NCI-H2107 (cell line): ENCODE measurements at places on chromosomes 5 and 9.

- DNase-seq, result no peak
These were observed 7.4 kb upstream of the SHC3 start for GRCh38 chr9:89185980-89186379.

GRCh38 chr9:83422527-83422926, 115.7 kb downstream of the FRMD3 start:
- no peak for DNase-seq

- DNase-seq, result no peak
These were observed 14.7 kb upstream of the NDUFS4 start for GRCh38 chr5:53545744-53546143.

DNA sequence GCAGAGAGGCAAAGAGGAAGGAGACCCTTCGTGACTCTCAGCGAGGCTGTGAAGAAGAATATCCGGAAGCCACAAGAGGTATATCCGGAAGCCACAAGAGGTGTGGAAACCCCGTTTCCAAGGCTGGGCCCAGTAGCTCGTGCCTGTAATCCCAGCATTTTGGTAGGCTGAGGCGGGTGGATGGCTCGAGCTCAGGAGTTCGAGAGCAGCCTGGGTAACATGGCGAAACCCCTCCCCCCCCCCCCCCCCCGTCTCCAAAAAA, 612 bp upstream of the BBLN start:
- DNase-seq, result no peak

- DNase-seq, result no peak
These were observed 521.3 kb upstream of the TRPC7 start for GRCh38 chr5:136886608-136887007.

DNA sequence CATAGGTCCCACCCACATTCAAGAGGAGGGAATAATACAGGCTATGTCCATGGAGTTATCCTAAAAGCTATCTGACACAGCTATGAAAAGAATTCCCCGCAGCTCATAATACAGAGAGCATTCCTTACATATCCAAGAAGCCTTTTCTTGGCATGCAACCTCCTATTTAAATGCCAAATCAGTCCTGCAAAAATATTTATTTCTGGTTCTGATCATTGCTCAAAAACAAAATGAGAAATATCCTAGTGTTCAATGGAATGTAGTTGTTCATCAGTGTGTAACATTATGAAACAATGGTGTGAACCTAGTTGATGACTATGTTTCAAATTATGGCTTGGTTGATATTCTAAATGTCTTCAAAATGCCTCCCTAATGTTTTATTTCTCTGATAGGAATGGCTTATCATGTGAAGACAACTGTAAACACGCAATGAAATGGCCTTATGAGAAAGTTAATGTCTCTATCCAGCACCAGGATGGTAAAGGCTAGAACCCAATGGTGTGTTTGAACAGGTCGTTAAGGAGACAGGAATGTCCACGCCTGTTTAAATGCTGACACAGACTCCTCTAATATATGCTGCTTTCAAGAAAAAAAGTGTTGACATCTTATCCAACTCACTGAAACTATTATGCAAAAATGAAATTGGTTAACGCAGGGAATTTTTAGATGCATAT, 126.7 kb upstream of the CDH6 start:
- DNase-seq, result no peak

- no peak for DNase-seq
These were observed 51.0 kb downstream of the FER start for GRCh38 chr5:108798513-108799265.
